Stimulated activated CD4-positive, alpha-beta T cell treated with anti-CD3 and anti-CD28 coated beads, Interleukin-12 subunit alpha, Interleukin-12 subunit beta, amount 100 ng/mL, for 4 hours (primary cell): ENCODE measurements at places on chromosomes 12 and 14.

DNA sequence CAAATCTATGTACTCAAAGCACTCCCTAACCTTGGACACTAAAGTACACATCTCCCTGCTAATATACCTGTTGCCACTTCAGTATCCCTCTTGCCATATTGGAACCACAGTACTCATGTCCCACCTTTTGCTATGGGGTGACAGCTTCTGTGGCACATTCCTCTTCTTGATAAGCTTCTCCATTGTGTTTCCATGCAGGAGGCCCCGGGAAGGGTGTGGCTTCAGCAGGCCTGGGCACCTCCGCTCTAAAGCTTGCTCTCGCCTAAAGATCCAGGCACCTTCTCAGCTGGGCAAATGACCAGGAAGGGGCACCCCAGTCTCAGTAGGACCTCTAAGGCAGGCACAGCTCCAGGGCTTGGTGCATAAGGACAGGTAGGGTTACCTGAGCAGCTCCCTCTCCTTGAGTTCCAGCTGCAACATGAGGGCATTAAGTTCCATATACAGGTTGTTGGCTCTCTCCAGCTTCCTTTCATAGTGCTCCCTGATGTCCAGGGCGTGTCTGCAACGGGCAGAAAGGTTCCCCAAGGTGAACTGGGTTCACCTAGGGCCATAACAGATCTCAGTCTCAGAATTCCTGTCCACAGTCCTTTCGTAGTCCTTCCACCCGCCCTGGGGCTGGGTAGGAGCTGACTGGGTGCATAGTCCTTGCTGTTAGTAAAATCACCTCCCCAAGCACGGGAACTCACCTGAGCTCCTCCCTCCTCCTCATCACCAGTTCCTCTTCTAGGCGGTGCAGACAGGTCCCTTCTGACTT, 15.9 kb downstream of the MAP3K12 start:
- no peak for DNase-seq

DNA sequence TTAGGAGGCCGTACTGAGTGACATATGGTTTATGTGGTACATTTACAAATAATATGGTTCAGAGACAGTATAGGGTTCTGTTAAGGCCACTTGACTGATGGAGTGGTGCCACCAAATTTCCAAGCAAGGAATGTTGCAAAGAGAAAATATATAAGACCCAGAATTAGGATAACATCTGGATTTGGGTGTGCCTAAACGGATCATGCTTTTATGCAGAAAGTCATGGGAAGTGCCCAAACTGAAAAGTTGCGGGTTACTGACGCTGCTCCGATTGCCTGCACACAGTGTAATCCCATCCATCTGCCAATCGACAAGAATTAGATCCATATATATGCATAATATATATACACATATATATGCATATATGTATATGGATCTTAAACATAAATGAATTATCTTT, 138.4 kb upstream of the DCN start:
- DNase-seq = no peak

DNA sequence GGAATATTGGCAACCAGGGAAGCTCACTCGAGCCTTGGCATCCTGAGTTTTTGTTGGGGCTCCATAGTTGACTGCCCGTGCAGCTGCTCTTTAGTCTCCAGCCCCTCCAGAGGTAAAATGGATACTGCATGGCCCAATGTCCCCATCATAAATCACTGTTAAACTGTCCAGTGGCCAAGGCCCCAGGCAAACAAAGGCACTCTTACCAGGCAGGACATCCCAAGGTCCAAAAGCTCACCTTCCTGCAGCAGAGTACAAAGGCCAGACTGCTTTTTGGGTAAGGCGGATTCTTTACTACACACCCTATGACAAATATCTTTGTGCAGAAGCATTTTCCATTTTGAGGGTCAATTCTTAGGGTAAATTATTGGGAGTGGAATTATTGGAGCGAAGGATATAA, 81.1 kb downstream of the GPATCH2L start:
- DNase-seq = no peak

- DNase-seq = no peak
Measured at GRCh38 chr14:84001023-84001422, 1528.9 kb upstream of the FLRT2 start.

- no peak for DNase-seq
Measured at GRCh38 chr12:67690656-67691055, 42.1 kb downstream of the DYRK2 start.

- no peak for DNase-seq
Measured at GRCh38 chr14:61256826-61257468, 24.2 kb downstream of the TMEM30B start.

GRCh38 chr14:31283153-31283552, 75.6 kb upstream of the HECTD1 start:
- no peak for DNase-seq

- peak; percentile 57 for DNase-seq
Measured at GRCh38 chr12:132761032-132761920, at the start of gene ANKLE2. TSS of gene ANKLE2 (minus strand) at chr12:132761832. CDS start at chr12:132761798, 34 bp downstream.

DNA sequence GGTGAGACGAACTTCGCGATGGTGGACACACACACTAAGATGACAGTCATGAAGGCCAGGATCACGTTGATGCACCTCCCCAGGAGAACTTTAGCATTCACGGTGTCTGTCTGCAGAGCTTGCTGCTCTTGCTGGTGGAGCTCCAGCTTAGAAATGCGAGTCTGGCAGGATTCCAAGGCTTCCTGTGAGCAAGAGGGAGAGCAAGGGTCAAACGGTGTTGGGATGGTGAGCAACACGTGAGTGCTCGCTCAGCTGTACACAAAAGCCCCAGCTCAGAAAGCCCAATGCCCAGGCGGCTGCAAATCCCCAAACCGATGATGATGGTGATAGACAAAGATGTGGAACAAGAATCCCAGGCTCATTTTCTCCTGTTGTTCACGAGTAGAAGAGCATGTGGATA, 78.8 kb downstream of the TMCC3 start:
- DNase-seq = no peak

DNA sequence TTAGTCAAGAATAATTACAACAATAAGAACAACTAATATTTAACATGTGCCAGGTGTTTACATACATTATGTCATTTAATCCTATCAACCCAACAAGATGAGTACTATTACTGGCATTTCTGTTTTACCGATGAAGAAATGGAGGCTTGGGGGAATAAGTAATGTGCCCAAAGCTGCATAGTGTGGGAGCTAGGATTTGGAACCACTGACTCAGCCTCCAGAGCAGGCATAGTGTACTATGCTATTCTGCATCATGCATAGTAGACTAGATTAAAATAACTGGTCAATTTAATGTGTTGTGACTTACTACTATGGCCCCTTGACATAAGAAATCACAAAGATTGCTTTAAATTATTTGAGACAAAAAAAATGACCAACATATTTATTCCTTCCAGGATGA, 9.5 kb downstream of the GPR19 start:
- DNase-seq = no peak

- DNase-seq = peak; percentile 28
Measured at GRCh38 chr14:105299654-105300541, 903 bp downstream of the BRF1 start.

DNA sequence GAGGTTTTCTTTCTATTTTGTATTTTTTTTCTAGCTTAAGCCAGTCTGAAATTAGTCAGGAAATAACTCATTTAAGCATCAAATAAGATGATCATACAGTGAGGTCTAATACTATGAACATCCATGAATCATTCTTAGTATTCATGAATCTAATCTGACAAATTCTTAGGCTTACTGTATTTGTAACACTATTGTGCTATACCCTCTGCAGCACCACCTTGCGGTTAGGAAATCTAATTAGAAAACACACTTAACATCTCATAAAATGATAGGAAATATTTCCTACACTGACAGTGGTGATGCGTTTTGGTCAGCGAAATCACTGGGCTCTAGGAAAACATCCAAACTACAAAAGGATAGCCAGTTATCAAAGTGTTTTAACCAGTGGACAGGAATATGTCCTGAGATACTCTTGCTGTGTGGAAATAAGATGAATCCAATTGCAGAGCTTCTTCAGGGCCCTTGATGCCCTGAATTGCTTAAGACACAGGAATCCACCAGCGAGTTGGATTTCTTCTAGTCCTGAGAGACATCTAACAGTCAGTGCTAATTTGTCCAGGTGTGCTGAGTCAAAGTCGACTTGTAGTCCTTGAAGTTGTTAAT, 109.3 kb upstream of the MYF6 start:
- no peak for DNase-seq

- DNase-seq = no peak
Measured at GRCh38 chr14:92659765-92660561, 88.5 kb downstream of the LGMN start.

DNA sequence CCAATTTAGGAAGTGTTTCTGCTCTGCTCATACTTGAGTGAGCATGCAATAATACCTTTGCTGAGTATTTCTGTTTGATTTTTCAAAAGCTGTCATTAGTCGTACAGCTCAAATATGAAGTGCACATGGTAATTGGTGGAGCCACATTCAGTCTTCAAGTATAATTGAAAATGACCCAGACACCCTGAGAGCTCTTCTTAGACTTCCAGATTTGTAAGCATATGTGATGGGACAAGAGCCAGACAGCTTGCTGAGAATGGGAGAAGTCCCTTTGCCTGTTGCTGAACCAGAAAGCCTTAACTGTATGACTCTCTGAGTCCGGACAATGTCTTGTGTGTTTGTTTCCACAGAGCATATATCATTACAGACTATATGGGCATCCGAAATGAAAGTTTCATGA, 307.3 kb downstream of the TMEM117 start:
- DNase-seq = no peak

GRCh38 chr14:85556267-85556666, 26.3 kb downstream of the FLRT2 start:
- DNase-seq = no peak

DNA sequence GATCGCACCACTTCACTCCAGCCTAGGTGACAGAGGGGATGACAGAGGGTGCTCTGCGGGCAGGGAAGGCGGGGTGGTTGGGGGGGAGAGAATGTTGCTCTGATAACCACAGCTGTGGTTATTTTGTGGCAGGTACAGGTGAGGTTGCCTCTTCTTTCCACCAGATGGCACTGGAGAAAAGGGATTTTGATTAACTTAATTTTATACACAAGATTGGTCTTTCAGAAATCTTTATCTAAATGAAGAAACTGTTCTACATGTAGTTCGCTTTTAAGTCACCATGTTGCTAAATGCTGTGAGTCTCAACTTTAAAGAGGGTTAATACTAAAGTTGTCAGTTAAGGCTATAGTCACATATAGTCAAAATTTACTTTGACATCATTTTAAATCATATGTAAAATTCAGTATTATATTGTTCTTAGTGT, 25.7 kb downstream of the FGF23 start:
- peak; percentile 3 for DNase-seq

GRCh38 chr12:110733900-110734299, 8.8 kb downstream of the PPP1CC start:
- DNase-seq = no peak

DNA sequence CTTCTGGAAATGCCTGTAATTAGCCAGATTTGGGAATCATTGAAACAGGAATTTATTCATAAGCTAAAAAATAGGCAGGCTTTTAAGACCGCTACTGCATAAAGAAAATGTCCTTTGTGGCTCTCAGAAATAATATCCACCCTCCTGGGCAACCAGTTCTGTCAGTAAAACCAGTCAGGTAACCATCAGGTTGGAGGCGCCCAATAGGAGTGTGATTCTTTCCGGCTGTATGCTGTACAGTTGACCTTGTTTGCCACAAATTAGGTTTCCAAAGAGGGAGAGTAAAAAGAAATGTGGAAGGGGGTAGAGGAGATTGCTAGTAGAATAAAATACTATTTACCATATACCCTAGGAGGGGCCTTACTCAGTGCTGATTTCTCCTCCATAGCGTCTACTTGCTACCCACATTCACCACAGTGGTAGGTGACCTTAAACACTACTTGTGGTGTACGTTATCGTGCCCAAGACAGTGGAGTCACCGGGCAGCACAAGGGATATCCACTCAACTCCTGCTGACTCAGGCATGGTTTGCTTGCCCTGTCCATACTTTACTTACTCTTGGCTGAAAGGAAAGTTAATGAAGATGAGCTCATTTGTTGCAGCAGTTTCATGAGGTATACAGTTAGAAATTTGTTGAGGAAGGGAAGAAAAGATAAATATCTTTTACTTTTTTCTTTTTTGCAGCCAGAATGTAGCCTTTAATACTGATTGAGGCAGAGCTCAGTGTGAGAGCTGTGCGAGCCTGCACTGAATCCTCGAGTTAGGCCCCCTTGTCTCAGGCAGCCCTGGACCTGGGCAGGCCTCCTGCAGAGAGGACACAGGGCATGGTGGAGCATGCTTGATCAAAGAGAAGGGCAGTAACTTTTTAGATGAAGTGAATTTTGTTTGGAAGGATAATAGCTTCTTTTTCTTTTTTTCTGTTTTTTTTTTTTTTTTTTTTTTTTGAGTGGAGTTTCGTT, 76.7 kb downstream of the DIP2B start:
- no peak for DNase-seq

DNA sequence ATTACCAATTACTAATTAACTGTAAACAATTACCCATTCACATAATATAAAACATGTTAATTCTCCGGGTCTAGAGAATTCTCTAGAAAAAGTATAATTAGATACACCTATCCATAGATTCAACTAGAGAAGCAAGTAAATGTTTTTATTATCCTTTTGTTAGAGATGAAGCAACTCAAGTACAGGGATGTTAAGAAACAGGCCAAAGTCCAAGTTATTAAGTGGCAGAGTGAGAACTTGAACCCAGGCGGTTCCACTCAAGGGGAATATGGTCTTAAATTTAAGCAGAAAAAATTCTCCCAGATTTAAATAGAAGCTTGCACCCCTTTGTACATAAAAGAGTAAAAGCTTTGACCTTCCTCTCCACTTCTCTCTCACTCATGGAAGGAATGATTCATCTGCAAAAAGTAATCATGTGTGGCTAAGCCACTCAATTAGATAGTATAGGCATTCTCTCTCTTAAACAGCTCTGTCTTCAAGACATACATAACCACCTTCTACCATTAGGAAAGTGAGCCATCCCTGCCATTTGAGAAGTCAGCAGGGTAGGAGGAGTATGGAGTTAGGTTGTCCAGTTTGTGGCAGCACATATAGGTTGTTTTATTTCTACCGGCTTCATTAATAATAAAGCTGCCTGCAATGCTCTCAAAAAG, 34.1 kb downstream of the ERGIC2 start:
- DNase-seq = no peak

- no peak for DNase-seq
Measured at GRCh38 chr12:44193281-44193680, 357.4 kb downstream of the TMEM117 start.

DNA sequence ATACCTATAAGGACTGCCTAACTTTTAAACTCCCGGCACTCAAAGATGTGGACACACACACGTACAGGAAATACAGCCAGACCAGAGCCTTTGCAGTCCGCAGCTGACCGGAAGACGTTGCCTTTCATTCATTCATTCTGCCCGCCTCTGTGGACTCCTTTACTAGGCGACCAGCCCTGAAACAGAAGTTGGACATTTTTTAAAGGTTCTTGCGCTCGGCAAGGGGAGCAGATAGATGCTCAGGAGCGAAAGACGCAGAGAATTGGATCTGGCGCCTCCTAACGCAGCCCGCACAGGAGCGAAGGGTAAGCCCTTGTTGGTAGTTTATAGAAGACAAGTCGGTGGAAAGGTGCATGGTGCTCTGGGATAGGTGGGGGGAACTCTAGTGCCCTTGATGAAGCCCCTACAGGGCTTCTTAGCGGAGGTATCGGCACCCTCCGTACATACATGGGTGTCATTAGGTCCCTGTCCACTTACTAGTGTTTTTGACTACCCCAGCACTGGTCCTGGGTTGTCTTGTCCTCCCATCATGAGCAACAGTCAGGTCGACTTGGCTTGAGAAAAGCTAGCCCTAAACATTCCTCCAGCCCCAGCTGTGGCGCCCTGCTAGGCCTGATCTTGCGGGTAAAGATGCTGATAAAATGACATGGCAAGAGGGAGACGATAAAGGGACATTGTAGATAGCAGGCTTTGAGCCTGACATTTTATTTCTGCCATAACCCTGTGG, at the start of gene KDM2B:
KDM2B (minus strand) TSS at position 65 of the 727 bp plus-strand sequence. CDS start 112 bp downstream, outside the sequence.
- peak; percentile 22 for DNase-seq
